Large intestine (tissue), 12 donors: ENCODE measurements at places on chromosomes 6 and 20. TPM values are rescaled to one million over a fixed set of nuclear protein-coding genes. Genes with fewer than 3 reads are reported as not detected.

- no peak for DNase-seq
Measured at GRCh38 chr6:10416863-10417641, 2.2 kb upstream of the TFAP2A start.

The GNAS-AS1 gene
- polyA plus RNA-seq, result 0.40 TPM

- peak; percentile 40 for DNase-seq
Measured at GRCh38 chr20:38804682-38805501, 605 bp upstream of the PPP1R16B start.

GRCh38 chr6:73452107-73452461, at the start of gene CGAS:
CGAS (minus strand) TSS chr6:73452297; CDS start chr6:73452181, 116 bp downstream.
- DNase-seq, result peak; percentile 51

The LY6G6C gene
- polyA plus RNA-seq, result 0.25 TPM

The CALHM5 gene
- 0.91 TPM for polyA plus RNA-seq

The BPIFB3 gene
- not detected for polyA plus RNA-seq

The RIPK1 gene
- polyA plus RNA-seq, result 32.2 TPM

GRCh38 chr6:7546020-7546369, 4.5 kb downstream of the DSP start:
- peak; percentile 54 for DNase-seq

The BACH2 gene
- 2.8 TPM for polyA plus RNA-seq

DNA sequence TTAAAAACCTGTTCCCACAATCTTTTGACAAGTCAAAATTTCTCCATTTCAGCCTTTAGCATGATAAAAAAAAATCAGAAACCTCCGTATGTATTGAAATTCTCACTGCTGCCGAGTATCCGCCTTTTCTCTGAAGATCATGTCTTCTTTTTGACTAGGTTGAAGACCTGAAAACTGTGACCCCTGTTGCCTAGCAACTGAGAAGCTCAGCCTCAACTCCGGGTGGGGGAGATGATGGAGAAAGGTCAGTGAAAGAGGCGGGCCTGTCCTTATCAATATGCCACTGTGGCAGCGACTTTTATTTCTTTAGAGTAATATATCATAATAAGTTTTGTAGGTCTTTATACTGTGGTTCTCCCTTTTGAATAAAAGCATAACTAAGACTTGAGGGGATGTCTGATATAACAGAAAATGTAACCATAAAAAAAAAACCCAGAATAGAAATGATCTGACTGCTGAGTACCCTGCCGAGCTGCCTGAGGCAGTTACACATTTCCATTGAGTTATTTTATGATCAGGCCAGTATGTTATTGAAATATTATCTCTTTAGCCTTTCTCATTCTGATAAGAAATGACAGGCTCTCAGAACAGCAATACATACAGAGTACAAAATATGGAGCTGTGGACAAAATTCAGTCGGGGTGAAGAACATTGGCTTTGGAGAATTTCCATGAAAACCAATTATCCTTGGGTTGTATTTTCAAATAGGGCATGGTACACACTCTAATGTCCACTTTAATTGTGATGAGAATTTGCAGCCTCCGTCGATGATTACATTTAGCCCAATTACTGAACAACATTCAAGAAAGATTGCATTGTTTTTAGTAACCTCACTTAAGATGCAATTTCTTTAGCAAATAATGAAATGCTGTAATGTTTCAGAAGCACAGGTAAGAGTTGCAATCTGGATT, 136.7 kb upstream of the EEF1E1 start:
- DNase-seq, result no peak

The PRR18 gene
- 11.3 TPM for polyA plus RNA-seq

DNA sequence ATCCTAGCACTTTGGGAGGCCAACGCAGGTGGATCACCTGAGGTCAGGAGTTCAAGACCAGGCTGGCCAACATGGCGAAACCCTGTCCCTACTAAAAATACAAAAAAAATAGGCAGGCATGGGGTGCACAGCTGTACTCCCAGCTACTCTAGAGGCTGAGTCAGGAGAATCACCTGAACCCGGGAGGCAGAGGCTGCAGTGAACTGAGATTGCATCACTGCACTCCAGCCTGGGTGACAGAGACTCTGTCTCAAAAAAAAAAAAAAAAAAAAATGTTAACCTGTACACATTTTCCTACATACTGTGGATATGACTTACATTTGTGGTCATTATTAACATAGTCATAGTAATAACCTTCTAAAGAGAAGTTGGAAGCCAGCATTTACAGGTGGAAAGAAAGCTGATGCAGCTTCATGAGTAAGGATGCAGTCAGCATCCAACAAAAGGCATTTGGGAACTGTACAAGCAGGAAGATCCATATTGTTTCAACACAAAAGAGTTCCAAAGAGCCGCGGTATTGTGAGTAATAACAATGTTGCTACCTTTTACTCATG, 186.2 kb downstream of the GPX5 start:
- no peak for DNase-seq

DNA sequence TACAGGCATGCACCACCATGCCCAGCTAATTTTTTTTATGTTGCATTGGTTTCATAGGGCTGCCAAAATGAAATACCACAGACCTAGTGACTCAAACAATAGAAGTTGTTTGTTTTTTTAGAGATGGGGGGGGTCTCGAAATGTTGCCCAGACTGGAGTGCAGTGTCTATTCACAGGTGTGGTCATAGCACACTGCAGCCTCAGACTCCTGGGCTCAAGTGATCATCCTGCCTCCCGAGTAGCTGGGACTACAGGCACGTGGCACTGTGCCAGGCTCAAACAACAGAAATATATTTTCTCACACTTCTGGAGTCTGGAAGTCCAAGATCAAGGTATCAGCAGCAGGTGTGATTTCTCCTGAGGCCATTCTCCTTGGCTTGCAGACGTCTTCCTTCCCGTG, 6.6 kb upstream of the SLC16A10 start:
- no peak for DNase-seq

DNA sequence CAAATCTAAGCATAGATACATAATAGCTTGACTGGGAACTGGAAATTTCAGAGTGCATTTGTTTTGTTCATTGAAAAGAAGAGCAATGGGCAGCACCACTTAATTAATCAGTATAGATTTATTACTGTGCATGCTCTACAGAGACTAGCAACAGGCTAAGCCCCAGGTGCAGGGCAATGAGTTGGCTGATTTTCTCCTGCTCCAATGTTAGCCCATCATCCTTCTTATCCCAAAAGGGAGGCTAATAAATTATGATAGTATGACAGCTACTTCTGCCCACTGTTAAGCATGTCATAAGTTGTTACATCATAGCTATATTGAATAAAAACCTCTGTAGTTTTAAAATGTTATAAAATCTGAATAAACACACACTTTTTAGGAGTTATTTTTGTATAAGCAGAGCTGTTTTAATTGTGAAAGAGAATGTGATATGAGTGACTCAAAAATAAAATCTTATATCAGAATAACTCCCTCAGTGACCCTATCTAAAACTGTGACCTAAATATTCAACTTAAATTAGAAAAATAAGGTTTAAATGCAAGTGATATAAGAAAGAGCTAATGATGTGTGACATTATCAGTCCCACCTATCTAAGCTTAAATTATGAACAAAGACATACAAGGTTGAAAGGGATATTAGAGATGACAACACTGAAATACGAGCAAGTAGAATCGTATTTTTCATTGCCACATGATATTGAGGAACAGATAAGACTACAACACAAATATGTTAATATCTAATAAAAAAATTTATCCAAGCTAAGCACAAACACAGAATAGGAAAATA, 967.3 kb upstream of the ADGRB3 start:
- no peak for DNase-seq

DNA sequence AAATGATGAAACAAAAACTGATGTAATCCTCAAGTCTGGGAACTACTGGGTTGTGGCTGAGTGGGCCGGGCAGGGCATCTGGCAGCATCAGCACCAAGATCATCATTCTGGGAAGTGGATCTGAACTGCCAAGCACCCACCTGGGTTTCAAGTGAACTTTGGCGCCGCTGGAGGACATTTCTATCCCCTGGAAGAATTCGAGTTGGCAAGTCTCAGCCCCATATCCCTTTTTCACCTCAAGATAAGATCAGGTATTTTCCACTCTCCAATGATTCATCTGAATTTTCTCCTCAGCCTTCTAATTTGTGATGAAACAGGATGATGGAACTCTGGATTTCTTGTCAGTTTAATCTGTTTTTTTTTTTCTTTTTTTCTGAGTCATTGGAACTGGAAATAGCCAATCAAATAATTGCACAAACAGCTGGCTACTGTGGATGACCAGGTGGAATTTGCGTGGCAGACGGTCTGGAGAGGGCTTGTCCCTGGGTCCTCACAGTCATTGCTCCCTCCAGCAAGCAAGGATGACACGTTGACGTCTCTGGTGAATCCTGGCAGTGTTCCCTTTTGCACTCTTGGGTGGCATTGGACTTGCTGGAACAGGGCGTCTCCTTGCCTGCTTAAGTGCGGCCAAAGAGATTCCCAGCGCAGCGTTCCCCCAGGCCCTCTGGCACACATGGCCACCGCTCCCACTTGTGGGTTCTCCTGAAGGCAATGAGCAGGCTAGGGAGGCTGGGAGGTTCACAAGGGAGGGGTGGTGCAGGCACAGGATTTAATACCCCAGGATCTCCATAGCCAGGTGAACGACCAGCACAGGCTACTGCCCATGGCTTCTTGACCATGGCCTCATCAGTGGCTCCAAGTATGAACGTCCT, 80.4 kb downstream of the DHX35 start:
- DNase-seq, result no peak

DNA sequence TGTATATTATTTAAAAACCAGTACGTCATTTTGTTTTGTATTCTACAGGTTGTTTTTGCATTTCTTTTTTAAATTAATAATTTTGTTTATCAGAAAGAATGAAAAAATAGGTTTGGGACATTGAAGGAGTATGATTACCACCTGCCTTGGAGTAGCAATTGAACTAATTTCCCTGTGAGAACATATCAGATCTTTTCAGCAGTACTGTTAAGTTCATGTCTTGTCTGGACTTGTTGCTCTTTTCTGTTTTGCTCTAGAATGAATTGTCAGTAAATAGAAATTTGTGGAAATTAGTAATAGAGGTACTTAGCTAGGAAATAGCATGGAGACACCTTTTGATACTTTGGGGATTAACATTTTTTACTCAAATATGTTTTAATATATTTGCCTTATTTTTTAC, 24.3 kb downstream of the HSF2 start:
- no peak for DNase-seq

The MAP7 gene
- 37.2 TPM for polyA plus RNA-seq

DNA sequence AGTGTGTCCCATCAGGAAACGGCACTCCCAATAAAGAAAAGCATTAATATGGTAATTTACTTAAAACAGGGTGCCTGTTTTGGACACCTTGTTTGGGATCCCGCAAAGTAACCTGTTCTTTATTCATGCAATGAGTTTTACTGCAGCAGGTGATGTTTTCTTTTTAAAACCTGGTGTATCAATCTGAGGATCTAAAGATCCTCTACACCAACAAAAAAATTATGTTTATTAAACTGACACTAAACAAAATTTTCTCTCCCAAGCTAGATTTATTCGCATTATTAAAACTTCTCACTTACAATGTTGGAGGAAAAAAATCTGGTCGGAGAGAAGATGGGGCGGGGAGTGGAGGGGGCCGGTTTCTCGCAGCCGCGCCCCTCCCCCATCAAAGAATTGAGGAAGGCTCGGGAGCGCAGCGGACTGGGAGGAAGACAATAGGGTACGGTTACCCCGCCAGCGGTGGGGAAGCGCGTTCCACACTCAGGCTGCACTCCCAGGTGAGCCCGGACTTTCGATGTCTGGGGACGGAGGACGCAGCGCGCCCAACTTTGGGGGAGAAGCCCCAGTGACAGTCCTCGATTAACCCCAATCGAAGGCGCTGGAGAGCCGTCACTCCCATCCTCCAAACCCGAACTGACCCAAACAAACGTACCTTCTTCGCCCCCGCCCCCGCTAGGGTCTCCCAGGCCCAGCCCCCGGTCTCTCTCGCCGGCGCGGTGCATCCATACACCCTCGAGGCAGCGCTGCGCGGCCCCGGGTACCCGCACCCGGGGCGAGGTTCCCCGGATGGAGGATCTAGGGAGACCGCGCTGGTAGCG, 1.3 kb downstream of the CD24 start:
- no peak for DNase-seq

DNA sequence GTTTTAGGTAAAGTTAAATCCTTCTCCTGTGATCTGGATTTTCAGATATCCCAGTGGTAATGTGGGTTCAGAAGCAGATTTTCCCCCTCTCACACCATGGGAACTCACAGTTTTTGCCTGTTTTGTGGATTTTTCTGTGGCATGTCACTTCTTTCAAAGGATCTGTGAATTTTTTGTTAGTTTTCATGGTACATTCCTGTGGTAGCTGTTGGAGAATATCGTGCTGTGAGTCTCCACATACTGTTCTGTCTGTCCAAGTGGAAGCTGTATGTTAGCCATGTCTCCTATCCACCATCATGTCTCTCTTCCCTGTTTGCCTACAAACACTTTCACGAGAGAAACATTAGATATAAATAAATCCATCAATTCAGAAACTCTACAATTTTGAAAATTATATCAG, 378.7 kb upstream of the ADGRB3 start:
- no peak for DNase-seq

GRCh38 chr20:61924858-61925554, 140.7 kb downstream of the TAF4 start:
- no peak for DNase-seq

DNA sequence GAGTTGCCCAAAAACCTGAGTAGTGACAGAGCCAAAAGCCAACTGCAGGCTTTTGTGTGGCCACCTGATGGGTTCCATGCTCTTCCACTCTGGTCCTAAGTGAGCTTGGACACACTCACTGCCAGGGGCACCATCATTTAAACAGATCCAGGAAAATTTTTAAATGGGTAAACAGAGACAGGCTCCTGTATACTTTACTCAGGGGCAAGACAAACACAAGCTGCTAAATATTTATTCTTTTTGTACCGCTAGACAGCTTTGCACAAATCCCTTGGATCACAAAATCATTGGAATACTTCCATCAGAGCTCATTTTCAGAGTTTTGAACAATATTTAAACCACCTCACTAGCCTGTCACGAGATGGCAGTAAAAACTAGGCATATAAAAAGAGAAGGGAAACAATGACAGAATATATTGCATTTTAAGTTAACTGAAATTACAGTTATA, 31.4 kb downstream of the GCLC start:
- DNase-seq, result no peak

The GJA10 gene
- not detected for polyA plus RNA-seq

DNA sequence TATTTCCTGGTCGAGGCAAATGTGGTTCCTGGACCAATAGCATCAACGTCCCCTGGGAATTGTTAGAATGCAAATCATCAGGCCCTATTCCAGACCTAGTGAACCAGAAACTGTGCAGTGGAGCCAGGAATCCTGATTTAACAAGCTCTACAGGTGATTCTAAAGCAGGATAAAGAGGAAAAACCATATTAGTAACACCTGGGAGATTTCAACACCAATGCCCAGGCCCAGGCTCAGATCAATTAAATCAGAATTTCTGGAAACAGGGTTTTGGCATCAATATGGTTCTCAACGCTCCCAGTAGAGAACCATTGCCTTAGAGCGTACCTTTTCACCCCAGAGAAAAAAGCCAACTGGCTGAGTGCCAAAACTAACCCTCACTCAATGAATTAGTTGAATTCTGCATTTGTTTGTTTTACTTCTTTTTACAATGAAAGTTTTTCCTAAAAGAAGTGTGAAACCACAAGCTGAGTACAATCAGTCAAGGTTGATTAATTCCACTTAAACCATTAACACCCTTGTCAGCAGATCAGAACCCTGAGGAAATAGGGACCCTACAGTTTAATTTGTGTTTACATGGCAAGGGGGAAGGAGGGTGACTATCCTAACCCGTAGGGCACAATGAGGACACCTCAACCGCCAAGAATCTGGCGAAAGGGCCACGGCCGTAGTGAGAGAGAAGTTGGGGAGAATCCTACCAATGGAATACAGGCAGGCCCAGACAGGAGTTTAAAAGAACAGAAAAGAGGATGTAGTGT, 34.9 kb upstream of the LOC128125822 start:
- DNase-seq, result no peak

GRCh38 chr6:110214338-110214737, 34.1 kb downstream of the CDC40 start:
- no peak for DNase-seq
